ENCODE measurements at places on chromosomes 2 and 18.

DNA sequence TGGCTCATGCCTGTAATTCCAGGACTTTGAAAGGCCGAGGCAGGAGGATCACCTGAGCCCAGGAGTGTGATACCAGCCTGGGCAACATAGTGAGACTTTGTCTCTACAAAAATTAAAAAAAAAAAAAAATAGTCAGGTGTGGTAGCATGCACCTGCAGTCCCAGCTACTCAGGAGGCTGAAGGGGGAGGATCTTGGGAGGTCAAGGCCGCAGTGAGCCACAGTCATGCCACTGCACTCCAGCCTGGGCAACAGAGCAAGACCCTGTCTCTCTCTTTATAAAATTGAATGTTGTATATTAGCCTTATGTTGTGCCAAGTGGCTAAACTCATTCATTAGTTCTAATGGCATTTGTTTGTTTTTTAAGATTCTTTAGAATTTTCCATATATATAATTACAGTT is 207.7 kb upstream of the COPS8 start:
- no peak for DNase-seq

DNA sequence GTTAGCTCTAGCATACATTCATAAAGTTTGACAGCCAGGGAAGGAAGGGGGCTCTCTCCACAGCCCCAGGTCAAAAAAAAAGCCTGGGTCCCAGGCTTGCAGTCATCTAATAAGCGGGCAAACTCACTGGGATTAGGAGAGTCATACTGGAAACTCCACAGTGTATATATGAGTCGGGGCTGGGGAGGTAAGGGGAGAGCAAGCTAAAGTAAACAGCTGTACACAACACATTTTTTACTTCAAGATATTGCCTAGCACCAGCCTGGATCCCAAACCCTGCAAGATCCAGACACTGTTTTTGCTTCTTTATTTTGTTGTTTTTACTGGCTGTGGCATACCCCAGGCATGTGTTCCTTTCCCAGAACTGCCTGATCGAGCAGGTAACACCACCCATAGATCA is 291.3 kb upstream of the TANK start:
- DNase-seq: no peak

- DNase-seq: no peak
These were observed 22.6 kb downstream of the MAPK4 start for GRCh38 chr18:50582500-50582899.

DNA sequence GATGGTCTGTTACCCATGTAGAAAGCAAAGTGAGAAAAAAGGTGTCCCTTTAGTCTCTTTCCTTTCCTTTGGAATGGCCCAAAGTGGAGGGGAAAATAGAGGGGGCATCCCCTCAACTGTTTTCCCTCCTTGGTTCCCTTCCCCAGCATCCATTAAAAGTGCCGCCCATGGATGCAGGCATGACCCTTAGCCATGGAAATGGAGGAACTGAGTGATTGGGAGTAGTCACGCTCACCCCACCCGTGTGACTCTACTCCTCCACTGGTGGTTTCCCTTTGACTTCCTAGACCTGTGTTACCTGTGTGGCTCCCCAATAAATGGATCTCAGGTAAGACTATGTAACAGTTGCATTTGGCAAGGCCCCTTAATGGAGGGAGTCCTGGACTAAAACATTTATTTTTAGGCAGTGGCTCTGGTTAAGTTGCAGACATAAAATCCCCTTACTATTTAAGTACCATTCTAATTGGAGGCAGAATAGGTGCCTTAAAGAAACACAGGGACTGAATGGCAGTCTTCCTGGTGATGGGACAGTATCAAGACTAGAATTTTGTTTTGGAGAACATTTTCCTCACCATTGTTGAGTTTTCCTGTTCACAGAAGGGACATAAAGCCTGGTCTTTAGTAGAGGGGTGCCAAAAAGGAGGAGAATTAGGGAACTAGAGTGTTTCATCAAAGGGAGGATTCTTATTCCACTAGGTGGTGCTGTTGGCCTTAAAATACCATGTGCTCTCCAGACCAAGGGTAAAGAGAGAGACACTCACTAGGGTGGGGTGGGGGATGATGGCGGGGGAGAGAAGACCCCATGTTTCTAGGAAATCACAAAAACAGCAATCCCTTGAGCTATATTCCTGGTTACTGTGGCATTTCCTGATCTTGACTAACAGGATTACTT is 25.7 kb upstream of the PLA2R1 start:
- DNase-seq: no peak

DNA sequence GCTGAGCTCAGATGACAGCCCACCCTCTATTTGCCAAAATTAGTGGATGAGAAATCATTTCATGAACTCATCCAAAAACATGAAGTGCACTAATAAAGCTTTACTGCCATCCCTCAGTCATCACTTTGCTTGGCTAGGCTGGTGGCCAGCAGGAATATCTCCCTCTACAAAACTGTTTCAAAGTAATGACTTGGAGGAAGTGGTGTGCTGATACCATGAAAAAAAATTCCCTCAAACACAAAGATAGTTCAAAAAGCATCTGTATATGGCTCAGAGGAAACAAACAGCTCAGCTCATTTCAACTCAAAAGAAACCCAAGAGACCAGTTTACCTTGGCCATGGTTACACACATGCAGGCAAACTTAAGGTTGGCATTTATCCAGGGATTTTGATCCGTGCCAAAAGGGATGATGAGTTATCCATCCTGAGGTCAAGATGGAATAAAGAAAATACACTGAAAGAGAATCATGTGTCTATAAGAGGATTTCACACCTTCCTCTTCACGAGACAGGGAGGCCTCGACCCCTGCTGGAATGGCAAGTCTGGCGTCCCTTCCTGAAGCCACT is 18.4 kb upstream of the WIPF1 start:
- no peak for DNase-seq

DNA sequence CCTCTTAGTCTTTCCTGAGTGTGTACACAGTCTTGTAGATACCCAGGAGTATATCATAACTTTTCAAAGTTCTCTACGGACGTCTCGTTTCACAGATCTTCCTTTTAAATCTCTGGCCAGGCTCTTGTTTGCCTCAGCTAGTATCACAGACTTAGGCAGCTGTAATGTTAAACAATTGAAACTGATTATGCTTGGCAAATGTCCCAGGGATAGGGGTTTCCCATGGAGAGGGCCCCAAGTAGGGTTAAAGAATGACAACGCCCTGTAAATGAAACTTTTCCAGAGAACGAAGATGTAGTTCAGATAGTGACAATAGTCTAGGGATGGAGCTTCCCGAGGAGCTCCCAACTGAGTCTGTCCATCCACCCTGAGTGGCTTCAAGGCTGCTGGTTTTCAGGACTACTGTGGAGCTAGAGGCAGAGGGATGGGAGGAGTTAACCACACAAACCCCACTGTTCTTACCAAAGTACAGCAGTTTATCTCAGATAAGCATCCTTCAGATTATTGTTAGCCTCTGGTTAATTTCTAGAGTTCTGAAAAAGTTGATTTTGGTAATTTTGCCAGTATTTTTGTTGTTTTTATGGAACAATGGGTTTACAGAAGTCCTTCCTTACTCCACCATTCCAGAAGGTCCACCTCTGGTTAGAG is 9.1 kb downstream of the NEURL3 start:
- DNase-seq: no peak

All from stimulated activated CD4-positive, alpha-beta T cell treated with anti-CD3 and anti-CD28 coated beads, Interleukin-1b, Interleukin-23, amount 100 ng/mL, for 24 hours (primary cell).